Left lobe of liver (tissue), 2 donors: ENCODE measurements at places on chromosomes 1 and 21.

DNA sequence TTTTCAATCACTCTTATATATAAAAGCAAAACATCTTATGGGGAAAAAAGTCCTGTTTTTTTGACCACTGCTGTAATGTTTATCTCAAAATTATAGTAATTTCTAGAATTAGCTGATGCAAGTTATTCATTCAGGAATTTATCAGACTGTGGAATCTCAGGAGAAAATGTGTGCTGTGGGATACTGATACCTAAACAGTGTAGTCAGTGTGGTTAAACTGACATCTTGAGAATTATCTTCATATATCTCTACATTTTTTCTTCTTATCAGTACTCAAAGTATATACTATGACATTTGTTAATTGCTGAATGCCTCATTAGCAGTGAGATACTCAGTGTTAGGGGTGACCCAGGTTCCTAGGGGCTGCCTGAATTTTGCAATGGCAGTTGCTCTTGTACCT, 839.3 kb downstream of the KCNT2 start:
- DNase-seq: no peak

GRCh38 chr1:30844631-30845030, 63.9 kb downstream of the SDC3 start:
- no peak for DNase-seq

DNA sequence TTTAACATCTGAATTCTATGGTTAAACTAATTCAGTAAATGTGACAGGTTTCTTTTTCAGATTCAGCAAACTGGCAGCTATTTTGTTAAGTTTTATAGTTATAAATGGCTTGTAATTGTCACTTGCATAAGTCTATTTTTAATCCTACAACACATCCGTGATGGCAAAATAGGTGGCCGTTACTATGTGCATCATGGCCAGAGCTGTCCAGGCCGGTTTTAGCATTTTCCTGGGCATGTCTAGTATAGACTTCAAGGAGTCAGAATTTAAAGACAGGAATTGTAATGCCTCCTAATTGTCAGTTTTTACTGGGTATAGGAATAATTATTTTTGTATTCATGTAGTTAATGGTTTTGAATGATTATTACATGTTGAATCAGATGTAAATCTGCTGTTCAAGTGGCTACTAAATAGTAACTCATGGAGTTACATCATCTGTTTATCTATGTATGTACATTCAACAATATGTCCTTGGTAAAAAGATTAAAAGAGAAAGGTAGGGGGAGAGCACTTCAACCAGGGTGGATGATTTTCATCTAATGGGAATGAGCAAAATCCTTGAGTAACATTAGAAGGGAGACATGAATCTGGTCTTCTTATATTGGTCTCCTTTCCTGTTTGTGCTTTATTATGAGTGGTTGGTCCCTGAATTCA, 3.2 kb upstream of the B3GALT2 start:
- no peak for DNase-seq

DNA sequence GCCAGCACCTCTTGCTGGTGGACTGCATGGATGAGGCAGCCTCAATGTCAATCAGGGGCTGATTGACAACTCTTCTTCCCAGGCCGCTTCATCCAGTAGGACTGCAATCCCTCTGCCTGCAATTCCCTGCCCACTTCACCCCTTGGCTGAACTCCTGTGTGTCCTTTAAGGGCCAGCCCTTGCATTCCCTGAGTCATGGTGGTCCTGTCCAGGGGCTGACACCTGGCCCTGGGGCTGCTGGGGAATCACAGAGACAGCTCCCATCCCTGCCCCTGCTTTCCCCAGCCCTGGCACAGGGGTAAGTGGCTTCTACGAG, 4.6 kb upstream of the EPS8L3 start:
- peak; percentile 37 for DNase-seq

DNA sequence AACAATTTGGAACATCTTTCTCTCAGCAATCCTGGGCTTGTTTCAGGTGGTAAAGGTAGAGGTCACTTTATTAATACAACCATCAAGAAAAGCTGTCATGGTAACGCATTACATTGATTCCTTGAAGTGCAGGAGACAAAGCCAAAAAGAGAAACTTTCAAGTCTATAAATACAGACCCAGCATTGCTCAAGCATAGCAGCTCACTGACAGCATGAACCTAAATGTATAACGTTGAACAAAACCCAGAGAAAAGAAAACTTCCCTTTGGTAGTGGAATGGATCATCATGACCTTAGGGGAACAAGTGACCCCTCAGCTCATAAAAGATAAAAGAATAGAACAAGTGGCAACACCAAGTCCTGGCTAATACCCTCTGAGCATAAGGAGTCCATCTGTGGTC, 332.2 kb downstream of the NTNG1 start:
- DNase-seq: no peak

- no peak for DNase-seq
Observed at GRCh38 chr1:70072231-70072751, 133.1 kb downstream of the LRRC40 start.

- no peak for DNase-seq
Observed at GRCh38 chr1:235429143-235429542, 61.9 kb downstream of the TBCE start.

- DNase-seq: no peak
Observed at GRCh38 chr1:72885017-72885416, 602.7 kb upstream of the NEGR1 start.

DNA sequence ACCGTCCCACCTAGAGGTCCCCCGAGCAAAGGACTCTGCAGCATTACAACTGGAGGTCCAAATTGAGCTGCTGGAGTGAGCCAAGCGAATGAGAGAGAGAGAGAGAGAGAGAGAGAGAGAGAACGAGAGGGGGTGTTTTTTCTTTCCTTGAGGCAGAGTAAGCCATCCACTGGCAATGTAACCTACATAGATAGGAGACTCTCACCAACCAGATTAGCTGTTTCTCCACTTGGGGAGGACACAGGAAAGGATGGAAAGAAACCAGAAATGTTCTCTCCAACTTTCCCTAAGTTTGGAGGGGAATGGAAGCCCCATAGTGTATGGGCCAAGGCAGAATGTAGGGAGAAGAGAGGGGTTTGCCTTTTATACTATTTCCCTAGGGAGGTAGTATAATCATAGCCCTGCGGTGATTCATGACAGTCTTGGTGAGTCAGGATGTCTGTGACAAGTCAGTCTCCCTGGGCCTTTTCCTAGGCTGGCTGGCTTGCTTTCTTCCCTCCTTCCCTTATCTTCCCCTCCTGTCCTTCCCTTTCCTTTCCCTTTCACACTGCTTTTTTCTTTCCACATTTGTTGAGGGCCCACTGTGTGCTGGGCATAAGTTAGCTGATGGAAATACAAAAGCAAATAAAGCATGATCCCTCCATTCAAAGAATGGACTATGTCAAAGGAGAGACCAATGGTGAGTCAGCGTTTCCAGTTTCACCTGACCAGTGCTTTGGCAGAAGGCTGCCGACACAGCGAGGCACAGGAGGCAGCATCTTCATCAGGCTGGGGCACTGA, 7.1 kb downstream of the FNDC7 start:
- no peak for DNase-seq
